ENCODE measurements at places on chromosomes 13 and 19.
A peak's percentile ranks its signal among the peaks of the same experiment; 100 is the strongest.

DNA sequence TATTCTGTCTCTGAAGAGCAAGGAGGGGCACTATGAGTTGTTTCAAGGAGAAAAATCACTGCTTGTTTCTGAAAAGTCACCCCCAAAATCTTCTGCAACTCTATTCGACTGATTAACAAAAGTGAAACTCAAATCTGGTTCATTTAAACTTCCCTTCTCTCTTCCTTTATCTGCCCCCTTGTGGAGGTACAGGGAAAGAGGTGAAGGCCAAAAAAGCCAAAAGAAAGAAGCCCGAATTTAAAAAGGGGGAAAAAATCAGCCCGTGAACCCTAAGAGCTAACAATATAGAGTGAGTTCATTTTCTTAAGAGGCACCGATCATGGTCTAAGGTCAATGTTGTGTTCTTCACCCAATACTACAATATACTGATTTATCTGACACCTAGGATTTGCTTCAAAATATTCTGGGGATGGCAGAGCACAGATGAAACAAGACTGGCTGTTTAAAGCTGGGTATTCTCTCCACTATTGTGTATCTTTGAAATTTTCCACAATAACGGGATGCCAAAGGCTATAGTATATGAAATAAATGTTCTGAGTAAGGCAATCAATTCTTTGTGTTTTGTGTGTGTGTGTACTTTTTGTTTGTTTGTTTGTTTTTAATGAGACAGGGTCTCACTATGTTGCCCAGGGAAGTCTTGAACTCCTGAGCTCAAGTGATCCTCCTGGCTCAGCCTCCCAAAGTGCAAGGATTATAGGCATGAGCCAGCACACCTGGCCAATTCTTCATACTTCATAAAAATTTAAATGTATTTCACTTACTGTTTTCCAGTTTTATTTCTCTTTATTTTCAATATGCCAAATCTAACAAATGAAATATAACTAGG lies 55.0 kb upstream of the EEF1AKMT1 start:
- DNase-seq = peak; percentile 29

DNA sequence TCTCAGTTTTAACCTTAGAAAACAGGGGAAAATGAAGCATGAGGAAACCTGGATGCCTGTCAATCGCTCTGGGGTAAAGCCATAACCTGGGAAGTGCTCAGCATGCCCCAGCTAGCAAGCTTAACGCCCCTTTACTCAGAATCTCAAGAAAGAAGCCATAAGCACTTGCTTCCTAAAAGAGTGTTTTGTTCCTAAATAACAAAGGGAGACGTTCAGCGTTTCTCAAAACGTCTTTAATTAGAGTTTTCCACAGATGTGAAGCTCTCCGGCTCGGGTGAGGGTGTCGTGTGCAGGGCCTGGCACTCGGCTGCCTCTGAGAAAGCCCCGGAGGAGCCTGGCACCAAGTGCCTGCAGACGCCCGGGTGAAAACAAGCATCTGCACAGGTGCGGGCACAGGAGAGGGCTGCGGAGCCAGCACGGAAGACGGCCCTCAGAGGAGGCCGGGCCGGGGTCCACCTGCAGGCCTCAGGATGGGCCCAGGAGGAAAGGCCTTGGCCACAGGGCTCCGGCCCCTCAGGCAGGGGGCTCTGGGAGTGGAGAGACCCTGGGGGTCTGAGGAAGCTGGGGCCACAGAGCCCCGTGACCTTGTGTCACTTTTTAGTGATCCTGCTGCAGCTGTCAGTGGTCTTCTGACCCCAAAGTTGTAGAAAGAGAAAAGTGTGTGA lies 6.2 kb downstream of the GAS6 start:
- DNase-seq = no peak

GRCh38 chr13:26716984-26717383 lies 43.6 kb downstream of the GPR12 start:
- DNase-seq = no peak

GRCh38 chr19:5058521-5059212 lies 89.8 kb downstream of the KDM4B start:
- no peak for DNase-seq

- no peak for DNase-seq
These were observed 554.1 kb downstream of the KCTD12 start for GRCh38 chr13:76331943-76332712.

- DNase-seq = no peak
These were observed 21.3 kb downstream of the MBD3L2B start for GRCh38 chr19:6999933-7000332.

- DNase-seq = no peak
These were observed 96.4 kb downstream of the MBNL2 start for GRCh38 chr13:97318532-97318931.

DNA sequence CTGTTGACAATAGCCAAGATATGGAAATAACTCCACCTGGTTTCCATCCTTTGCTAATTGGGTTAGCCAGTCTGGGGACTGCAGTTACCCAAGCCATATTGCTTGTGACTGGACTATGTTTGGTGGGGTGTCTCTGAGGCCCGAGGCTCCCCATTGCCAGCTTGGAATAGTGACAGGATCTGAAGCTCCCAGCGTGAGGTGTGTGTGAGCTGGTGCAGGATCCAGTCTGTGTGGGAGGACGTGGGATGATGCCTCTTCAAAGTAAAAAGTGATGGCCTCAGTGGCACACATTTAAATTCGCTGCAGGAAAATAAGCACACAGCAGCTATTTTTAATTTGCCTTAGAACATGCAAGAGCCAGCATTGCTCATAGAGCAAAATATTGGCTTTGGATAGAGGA lies 75.0 kb downstream of the TEX26 start:
- no peak for DNase-seq

DNA sequence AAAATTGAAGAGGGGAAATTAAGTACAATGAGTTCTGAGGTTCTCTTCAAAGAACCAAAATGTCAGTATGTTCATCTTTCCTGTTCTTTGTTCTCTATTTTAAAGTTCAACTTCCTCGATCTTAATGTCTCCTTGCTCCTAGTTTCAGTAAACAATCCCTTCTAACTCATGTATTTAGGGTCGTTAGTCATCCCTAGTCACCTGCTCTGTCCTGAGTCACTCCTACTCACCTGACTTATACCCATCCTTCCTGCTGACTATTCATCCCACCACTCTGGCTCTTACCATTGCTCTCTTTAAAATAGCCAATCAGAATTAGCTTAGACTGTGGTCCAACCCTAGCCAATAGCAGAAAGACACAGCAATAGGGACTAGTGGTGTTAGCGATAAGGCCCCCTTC lies 24.3 kb downstream of the ZNF90 start:
- DNase-seq = no peak

- no peak for DNase-seq
These were observed 31.3 kb downstream of the TINCR start for GRCh38 chr19:5536337-5536894.

GRCh38 chr19:2902590-2903218 lies 2.0 kb downstream of the ZNF57 start:
- DNase-seq = no peak

DNA sequence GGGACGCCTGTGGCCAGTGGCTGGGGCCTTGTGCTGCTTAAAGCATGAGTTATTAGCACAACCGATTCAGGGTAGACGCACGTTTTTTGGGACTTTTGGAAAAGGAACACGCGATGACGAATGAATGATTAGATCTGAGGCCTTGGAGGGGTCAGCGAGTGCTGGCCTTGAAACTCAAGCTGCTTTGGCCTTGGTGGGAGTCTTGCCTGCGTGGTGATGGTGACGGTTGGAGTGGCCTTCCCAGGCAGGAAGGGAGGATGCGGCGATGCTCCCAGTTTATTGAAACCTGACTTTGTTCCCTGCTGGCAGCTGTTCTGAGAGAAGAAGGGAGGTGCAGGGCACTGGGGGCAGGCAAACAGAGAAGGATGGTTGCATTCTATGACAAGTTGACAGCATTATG lies 63.1 kb upstream of the RNF113B start:
- no peak for DNase-seq

- no peak for DNase-seq
These were observed 78.8 kb downstream of the SPRY2 start for GRCh38 chr13:80262051-80262695.

DNA sequence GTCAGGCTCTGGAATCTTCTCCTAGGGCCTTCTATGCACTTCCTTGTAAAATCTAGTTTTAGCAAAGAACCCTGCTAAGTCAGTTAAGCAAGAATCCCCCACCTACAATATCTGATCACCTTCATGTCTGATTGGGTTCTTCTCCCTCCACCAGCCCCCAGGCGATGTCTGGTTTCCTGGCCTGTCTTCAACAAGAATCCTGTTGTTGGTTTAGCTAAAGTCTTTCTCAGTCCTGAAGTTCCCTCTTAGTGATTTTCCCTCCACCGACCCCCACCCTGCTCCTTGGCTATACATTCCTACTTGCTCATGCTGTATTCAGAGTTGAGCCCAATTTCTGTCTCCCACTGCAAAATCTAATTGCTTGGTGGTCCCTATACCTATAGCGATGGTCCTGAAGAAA lies 35.2 kb upstream of the SLC46A3 start:
- no peak for DNase-seq

DNA sequence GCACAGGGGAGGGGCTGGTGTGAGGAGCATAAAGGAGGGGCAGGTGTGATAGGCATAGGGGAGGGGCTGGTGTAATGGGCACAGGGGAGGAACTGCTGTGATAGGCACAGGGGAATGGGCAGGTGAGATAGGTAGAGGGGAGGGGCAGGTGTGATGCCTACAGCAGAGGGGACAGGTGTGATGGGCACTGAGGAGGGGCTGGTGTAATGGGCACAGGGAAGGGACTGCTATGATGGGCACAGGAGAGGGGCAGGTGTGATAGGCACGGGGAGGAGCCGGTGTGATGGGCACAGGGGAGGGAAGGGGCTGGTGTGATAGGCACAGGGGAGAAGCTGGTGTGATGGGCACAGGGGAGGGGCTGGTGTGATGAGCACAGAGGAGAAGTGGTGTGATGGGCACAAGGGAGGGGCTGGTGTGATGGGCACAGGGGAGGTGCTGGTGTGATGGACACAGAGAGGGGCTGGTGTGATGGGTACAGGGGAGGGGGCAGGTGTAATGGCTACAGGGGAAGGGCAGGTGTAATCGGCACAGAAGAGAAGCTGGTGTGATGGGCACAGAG lies 39.5 kb upstream of the POP4 start:
- no peak for DNase-seq

DNA sequence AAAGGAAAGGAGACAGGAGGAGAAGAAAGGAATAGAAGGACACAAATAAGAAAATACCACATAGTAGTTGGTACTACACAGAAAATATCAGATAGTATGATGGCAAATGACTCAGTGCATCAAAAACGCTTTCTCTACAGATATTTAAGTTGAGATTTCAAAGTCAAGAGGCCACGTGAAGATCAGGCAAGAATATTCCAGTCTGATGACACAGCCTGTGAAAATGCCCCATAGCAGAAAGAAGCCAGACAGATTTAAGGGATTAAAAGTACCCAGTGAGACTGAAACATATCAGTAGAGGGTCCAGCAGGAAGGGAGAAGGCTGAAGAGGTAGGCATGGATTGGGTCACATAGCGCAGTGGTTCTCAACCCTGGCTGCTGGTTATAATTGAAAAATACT lies 113.7 kb downstream of the VWA8 start:
- DNase-seq = no peak

DNA sequence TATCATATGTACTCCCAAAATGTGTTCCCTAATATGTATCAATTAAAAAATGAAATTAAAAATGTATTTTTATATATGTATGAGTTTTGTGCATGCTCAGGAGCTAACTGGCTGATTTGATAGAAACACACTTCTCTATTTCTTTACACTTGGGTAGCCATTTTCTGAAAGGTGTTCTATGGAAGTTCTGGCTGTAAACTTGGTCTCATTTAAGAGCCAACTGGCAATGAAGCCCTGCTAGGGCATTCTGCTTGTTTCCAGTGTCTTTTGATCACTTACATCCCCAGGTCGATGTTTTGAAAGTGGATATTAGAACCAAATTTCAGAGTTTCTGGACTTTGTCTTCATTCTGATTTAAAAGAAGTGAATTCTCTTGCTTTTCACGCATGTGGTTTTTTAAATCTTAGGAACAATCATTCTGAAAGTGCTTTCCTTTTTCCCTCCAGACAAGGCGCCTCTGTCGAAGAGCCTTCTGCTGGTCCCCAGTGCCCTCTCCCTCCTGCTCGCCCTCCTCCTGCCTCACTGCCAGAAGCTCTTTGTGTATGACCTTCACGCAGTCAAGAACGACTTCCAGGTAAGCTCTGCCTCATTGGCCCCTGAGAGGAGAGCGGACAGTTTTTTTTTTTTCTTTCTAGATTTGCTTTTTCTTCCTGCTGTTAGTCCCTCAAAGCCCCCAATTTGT lies 20.1 kb downstream of the GPR18 start:
- DNase-seq = peak; percentile 55

DNA sequence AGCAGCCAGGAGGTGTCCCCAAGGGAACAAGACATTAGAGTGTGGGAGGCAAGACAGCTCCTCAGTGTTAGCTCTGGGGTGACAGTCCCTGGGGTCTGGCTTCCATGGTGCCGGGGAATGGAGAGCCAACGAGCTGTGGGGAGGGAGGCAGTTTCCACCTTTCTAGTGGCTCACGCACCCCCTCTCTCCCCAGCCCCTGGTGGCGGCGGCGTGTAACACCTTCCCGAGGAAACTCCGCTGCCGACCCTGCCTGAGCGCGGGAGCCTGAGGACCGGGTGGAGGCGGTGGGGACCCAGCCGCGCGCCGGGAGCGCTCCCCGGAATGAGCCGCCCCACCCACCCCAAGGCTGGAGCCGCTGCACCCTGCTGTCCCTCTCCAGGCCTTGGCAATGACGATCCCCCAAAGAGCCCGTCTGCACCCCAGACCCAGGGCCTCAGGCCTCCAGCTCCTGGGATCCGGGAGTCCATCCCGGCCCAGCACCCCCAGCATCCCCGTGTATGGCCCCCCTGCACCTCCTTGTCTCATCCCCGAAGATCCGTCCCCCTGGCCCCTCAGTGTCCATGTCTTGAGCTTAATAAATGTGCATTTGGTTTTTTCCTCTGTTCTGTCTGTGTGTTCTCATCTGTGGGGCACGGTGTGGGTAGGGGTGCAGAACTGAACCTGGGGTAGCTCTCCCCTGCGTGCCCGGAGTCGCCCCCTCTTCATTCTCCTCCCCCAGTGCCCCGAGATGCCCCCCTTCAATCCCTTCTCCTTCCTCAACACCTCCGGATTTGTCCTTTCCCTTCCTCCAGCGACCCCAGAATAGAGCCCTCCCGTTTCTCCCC lies 622 bp upstream of the FXYD5 start:
- peak; percentile 85 for DNase-seq

DNA sequence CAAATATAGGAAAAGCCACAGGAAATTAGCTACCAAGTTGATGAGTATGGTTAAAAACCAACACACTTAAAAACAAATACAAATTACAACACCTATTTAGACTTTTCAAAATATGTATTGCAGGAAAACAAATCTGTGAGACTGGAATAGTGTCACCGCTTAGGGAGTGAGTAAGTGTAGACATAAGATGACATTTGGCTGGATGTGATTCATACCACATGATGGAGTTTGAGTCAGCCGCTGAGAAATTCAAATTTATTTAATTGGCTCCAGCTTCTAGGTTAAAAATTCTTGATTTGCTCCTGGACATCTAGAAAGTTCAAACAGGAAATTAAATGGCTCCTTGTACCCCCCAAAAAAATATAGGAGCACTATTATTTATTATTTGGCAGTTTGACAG lies 531.7 kb downstream of the SLITRK1 start:
- no peak for DNase-seq

- DNase-seq = peak; percentile 63
These were observed 15.4 kb downstream of the FCHO1 start for GRCh38 chr19:17766543-17767131.

Data from CD4-positive, alpha-beta T cell treated with Interleukin-17A for 4 hours (primary cell).